ENCODE measurements at places on chromosomes 5 and 9.

GRCh38 chr5:13558408-13558807, 386.1 kb downstream of the DNAH5 start:
- DNase-seq = no peak

DNA sequence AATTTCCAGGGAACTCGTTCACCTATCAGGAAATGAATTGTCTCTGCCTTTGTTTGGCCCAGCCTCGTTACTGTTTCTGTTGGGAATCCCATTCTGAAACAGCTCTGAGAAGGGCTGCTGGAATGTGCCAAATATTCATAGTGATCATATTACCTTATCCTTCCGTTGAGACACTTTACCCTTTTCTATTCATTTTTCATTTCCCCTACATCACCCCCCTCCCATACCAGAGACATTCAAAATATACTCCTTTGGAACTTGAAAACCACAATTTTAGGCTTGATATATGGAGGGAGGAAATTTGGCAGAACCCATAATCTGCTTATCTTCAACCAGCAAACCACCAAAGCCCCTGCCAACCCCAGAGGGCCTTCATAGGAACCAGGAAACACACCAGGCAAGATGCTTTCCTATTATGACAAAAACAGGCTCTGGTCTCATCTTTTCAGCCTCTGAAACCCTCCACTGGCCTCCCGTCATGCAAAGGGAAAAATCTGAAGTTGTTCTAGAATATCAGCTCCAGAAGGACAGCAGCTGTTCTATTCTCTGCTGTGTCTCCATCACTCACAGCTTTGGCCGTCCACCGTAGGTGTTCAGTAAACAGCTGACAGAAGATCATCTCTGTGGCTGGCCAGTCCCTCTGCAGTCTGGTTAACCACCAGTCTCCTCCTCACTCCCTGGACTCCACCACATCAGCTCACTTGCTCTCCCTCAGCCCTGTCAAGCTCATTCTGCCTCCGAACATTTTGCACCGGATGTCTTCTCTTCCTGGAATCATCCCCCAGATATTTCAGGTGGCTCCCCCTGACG, 217.2 kb upstream of the WWC1 start:
- DNase-seq = no peak

- no peak for DNase-seq
These were observed 4.3 kb downstream of the CD74 start for GRCh38 chr5:150408231-150408943.

GRCh38 chr5:127085371-127085770, 12.1 kb upstream of the C5orf63 start:
- DNase-seq = no peak

- DNase-seq = no peak
These were observed 150.4 kb downstream of the RGS3 start for GRCh38 chr9:113613815-113614413.
